ENCODE measurements at places on chromosomes 16 and 17.

DNA sequence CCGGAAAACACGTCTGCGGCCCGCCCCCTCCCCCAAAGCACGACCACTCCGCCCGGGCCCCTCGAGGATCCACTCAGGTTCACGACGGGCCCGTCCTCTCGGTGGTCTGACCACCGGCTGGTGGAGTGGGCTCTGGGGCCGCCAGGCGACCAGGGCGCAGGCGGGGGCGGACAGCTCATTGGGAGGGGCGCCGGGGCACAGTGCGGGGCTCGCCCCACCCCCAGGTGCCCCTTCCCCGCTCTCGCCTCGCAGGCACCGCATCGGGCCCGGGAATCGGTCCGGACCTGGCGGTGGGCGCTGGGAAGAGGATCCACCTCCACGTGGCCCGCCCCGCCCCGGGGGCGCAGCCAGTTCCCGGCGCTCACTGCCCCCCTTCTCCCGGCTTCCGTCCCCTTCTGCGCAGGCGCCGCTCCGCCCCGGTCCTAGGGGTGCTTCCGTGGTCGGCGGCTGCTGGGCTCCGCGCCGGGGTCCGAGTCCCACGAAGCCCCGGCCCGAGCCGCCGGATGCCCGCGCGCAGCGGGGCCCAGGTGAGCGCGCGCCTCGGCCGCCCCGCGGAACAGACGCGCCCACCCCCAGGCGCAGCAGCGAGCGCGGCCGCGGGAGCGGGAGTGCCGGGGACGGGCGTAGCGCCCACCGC lies at the start of gene MPG:
Gene MPG, plus strand, starts transcription at position 419 of the 637 bp plus-strand sequence. Its CDS starts 85 bp downstream, at position 504.
- peak; percentile 89 for DNase-seq

DNA sequence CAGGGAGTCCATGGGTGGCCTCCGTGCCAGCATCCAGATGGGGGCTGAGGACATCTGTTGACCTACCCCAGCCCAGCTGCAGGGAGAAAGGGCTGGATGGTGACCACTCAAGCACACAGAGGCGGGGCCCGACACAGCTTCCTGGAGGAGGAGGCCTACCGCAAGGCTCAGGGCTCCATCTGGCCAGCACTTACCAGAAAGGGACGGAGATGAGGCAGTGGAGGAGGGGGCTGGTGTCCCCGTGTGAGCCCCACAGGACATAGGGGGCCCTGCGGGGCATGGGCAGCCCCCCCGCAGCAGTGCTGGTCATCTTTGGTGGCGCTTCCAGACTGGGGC lies 147.5 kb upstream of the CIBAR2 start:
- no peak for DNase-seq

- DNase-seq, result peak; percentile 55
Observed at GRCh38 chr16:81429045-81429521, 15.5 kb upstream of the CMIP start.

DNA sequence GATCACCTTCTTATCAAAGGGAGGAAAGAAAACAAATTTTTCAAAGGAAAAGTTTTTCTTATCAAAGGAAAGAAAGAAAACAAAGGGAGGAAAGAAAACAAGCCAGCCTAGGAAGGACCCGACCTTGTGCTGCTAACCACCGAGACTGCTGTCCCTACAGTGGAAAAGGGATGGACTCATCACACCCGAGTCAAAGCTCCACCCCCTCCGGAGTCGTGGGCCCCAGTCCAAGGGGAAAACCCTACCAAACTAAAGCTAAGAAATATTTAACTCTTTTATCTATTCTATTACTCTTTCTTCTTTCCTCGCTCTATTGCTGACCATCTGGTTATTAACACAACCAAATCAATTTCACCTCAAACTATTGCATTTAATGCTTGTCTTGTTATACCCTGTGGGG lies 6.1 kb upstream of the ENDOV start:
- no peak for DNase-seq

DNA sequence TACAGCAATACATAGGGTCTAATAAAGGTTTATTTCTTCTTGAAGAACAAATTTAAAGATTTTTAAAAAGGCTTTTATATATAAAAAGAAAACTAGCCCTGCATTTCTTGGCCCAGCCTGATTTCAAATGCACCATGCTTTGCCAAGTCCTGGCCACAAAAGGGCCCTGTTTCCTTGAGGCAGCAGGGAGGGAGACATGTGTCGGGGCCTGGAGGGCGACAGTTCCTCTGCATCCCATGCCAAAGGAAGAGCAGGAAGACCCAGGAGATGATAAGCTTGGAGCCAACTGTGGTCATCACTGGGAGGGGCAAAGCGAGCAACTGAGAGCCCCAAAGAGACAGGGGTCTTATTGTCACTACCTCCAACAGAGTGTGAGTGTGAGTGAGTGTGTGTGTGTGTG lies 571.5 kb upstream of the PSMD7 start:
- no peak for DNase-seq

DNA sequence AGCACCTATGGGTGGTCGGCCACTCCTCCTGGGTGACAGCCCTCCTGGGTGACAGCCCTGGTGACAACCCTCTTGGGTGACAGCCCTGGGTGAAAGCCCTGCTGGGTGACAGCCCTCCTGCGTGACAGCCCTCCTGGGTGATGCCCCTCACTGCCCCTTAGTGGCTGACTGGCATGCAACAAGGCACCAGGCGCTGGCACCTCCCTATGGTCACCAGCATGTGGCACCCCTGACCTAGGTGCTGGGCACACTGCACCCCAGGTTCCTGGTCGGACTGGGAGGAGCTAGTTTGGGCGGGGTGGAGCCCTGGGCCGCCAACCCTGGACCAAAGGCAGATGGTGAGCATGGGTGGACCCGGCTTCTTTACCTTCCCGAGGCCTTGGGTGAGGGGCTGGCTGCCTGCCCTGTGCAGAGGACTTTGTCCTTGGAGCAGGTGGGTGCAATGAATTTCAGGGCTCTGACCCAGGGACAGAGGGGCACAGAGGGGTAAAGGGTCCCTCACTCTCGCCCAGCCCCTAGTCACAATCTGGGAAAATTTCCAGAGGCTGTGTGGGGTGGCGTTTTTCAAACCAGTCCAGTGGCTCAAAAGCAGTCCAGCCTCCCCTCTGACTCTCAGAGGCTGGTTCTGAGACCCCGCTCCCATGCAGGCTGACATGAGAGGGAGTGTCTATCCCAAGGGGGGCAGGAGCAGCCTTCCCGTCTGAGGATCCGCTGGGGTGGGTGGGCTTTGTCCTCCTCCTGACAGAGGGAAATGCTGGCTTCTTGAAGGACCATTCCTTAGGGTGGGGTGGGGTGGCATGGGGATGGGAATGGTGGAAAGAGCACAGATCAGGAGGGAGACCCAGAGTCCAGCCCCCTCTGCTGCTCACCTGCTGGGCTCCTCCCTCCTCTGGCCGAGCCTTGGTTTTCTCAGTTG lies 25.9 kb upstream of the TNFRSF13B start:
- no peak for DNase-seq

- DNase-seq, result peak; percentile 59
Observed at GRCh38 chr17:76383546-76384221, 725 bp upstream of the SPHK1 start.

- DNase-seq, result no peak
Observed at GRCh38 chr16:73743665-73744496, 552.7 kb upstream of the PSMD7 start.

GRCh38 chr16:47976636-47977210 lies 179.1 kb downstream of the ABCC12 start:
- DNase-seq, result no peak
